ENCODE measurements at places on chromosomes 5 and 9. TPM values are rescaled to one million over a fixed set of nuclear protein-coding genes. Genes with fewer than 3 reads are reported as not detected.
A peak's percentile ranks its signal among the peaks of the same experiment; 100 is the strongest.

Gene TMEM252
- not detected for total RNA-seq

GRCh38 chr5:32057187-32058096 is 116.7 kb downstream of the GOLPH3 start:
- H3K36me3 ChIP-seq: peaks cover 24% of the 10 kb centered on the region
- H3K4me1 ChIP-seq: peaks cover 28% of the 10 kb centered on the region
- peak; percentile 53 for DNase-seq
- H3K27me3 ChIP-seq: no peaks in the 10 kb centered on the region
- no peak overlapping the region for H3K4me3 ChIP-seq

DNA sequence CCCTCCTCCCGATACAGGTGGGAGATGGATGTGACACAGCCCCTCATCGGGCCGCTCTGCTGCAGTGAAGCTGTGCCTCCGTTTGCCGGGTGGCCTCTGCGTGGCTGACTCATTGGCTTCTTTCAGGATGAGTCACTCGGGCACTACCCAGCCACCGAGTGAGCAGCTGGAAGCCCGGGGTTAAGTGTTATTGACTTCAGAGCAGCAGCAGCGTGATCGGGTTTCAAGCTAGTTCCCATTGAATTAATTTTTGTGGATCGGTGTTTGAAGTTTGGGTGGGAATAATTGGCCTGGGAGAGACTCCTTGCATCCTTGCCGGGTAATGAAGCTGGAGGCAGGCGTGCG is 266.4 kb upstream of the IRX4 start:
- H3K4me1 ChIP-seq: peaks cover 9% of the 10 kb centered on the region
- peak; percentile 83 for DNase-seq
- H3K27ac ChIP-seq: peak overlapping the region; percentile 59

- DNase-seq: no peak
- no peaks in the 10 kb centered on the region for H3K4me1 ChIP-seq
- H3K4me3 ChIP-seq: no peak overlapping the region
- H3K36me3 ChIP-seq: no peaks in the 10 kb centered on the region
Observed at GRCh38 chr5:136726506-136726905, 361.2 kb upstream of the TRPC7 start.

Gene LCN2
- 7.7 TPM for total RNA-seq

Gene JADE2
- 104 TPM for total RNA-seq

DNA sequence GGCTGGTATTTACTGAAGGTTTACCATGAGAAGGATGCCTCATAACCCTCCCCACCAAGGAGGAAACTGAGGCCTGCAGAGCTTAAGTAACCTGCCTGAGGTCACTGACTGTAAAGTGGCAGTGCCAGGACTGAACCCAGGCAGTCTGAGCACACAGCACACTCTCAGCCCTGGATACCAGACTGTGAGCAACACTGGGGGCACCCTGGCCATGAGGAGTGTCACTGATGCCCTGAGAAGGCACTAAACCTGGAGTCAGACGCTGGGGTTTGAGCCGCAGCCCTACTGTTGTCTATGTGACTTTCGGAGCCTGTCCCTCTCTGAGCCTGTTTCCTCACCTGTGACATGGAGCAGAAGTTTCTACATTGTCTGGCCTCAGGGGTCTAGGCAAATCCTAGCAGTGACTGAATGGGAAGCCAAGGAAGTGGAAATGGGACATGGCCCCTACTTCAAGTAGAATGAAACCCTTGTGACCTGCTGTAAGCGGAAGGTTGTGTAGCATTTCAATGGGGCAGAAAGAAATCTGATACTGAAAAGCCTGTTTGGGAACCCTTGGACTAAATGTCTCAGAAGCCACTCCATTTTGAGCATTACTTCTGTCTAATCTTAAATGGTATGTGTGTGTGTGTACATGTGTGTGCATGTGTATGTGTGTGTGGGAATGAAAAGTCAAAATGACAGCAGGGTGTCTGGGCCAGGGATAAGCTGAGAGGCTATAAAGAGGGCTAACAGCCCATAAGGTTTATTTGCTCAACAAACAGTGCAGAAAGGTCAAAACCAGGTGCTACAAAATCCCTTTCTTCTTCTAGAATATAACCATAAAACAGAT is 36.0 kb downstream of the B4GALT1 start:
- DNase-seq: no peak
- peak overlapping the region; percentile 96 for H3K27ac ChIP-seq
- no peaks in the 10 kb centered on the region for H3K27me3 ChIP-seq

DNA sequence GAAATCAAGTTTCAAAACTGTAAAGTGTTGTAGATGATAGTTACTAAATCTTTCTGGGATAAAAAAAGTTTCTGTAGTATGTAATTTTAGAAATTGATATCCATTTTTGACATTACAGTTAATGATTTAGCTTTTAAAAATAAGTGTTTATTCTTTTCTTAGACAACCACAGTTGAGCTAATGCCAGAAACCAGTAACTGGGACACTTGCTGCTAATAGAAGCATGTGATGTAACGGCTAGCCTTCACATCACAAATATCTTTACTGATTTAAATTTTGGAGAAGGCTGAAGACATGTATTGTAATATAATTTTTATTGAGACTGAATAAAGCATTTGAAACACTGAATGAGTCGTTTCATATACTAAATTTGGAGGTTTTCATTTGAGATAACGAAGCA is 18.8 kb downstream of the CSNK1G3 start:
- peaks cover 18% of the 10 kb centered on the region for H3K4me1 ChIP-seq
- H3K4me3 ChIP-seq: no peak overlapping the region
- H3K27me3 ChIP-seq: no peaks in the 10 kb centered on the region
- no peak overlapping the region for H3K27ac ChIP-seq

Gene MSMP
- not detected for total RNA-seq

- no peak for DNase-seq
- no peaks in the 10 kb centered on the region for H3K27me3 ChIP-seq
- H3K4me3 ChIP-seq: no peak overlapping the region
- H3K4me1 ChIP-seq: peaks cover 6% of the 10 kb centered on the region
- H3K27ac ChIP-seq: no peak overlapping the region
Observed at GRCh38 chr5:11248966-11249365, 487.9 kb upstream of the DAP start.

Gene FBP1
- total RNA-seq: not detected

Gene PCDHGA12
- total RNA-seq: 0.79 TPM

Gene CRB2
- not detected for total RNA-seq

- peak; percentile 69 for DNase-seq
- H3K27me3 ChIP-seq: no peaks in the 10 kb centered on the region
- H3K27ac ChIP-seq: peak overlapping the region; percentile 49
- H3K36me3 ChIP-seq: peaks cover 16% of the 10 kb centered on the region
Observed at GRCh38 chr5:79255786-79256557, 20.0 kb downstream of the JMY start.

DNA sequence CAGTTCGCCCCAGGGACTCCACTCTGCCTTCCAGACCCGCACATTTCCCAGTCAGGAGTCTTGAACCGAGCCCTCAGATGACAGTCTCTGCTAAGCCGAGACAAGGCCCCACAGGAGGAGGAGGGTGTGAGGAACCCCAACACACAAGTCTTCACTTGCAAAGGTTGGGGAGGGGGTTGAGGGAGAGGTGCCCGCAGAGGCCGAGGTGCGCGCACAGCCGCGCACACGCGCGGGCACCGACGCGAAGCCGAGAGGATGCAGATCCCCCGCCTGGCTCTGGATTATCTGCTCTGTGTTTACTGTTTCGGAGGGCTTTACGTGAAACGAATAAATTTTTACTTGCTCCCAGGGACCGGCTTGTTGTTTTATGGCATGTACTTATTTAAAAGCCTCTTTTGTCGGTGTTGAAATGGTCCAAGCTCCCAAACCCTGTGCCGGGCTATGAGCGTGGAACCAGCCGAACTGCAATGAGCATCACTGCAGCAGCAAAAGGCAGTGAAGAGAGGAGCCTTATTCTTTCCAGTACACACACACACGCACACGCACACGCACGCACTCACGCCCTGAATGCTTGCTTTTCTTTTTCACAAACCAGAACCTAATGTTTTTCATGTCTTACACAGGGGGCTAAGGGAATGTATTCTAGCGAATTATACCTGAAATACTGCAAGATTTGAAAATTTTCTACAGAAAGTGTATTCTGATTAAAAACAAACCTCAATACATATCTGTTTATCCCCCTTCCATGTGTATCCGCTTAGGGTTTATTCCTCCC is 297.7 kb downstream of the PARP8 start:
- H3K27me3 ChIP-seq: peaks cover 78% of the 10 kb centered on the region
- no peaks in the 10 kb centered on the region for H3K36me3 ChIP-seq
- no peak overlapping the region for H3K27ac ChIP-seq
- H3K4me1 ChIP-seq: peaks cover 6% of the 10 kb centered on the region
- H3K4me3 ChIP-seq: peak overlapping the region; percentile 74
- DNase-seq: no peak

GRCh38 chr9:109466623-109467590 is 31.2 kb downstream of the PTPN3 start:
- H3K36me3 ChIP-seq: peaks cover 6% of the 10 kb centered on the region
- H3K4me1 ChIP-seq: peaks cover 56% of the 10 kb centered on the region
- H3K27ac ChIP-seq: peak overlapping the region; percentile 17

DNA sequence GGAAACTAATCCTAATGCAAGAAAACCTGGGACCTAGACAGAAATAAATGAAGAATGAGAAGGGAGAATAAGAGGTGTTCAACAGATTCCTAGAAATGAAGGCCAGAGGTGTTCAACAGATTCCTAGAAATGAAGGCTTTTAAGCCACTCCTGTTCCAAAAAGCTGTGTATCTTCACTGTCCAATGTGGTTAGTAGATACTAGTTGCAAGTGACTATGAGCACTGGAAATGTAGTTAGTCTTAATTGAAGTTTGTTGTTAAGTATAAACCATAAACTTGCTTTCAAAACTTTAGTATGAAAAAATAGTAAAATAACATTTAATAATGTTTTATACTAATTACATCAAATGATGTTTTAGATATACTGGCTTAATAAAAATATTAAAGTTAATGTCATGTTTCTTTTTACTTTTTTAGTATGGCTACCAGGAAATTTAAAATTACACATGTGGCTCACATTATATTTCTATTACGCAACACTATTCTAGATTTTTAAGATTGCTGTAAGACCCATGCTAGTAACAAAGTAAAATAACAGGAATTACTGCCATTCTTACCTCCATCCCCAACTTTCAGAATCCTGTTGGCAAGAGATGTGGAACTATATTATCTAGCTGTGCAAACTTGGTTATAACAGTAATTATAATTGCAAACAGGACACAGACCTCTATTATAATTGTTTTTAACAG is 57.5 kb downstream of the RICTOR start:
- H3K27ac ChIP-seq: no peak overlapping the region
- no peaks in the 10 kb centered on the region for H3K27me3 ChIP-seq
- DNase-seq: no peak
- H3K36me3 ChIP-seq: peaks cover 13% of the 10 kb centered on the region

GRCh38 chr9:130878295-130878694 is 18.3 kb downstream of the QRFP start:
- H3K27ac ChIP-seq: no peak overlapping the region
- DNase-seq: no peak
- H3K36me3 ChIP-seq: peaks cover 93% of the 10 kb centered on the region
- H3K27me3 ChIP-seq: no peaks in the 10 kb centered on the region
- H3K4me1 ChIP-seq: no peaks in the 10 kb centered on the region
- H3K4me3 ChIP-seq: no peak overlapping the region

Gene CD274
- total RNA-seq: 2.6 TPM

GRCh38 chr9:12972608-12973589 is 198.1 kb downstream of the LURAP1L start:
- no peak overlapping the region for H3K27ac ChIP-seq
- DNase-seq: no peak
- H3K4me1 ChIP-seq: peaks cover 8% of the 10 kb centered on the region
- no peaks in the 10 kb centered on the region for H3K36me3 ChIP-seq
- no peak overlapping the region for H3K4me3 ChIP-seq
- no peaks in the 10 kb centered on the region for H3K27me3 ChIP-seq

GRCh38 chr9:36808251-36808650 is 225.8 kb downstream of the PAX5 start:
- no peak overlapping the region for H3K4me3 ChIP-seq
- DNase-seq: no peak
- no peak overlapping the region for H3K27ac ChIP-seq
- H3K4me1 ChIP-seq: no peaks in the 10 kb centered on the region
- H3K27me3 ChIP-seq: peaks cover 42% of the 10 kb centered on the region

Gene DMRT2
- not detected for total RNA-seq

GRCh38 chr5:125180231-125180829 is 433.9 kb upstream of the ZNF608 start:
- no peak overlapping the region for H3K27ac ChIP-seq
- peak; percentile 38 for DNase-seq
- no peaks in the 10 kb centered on the region for H3K27me3 ChIP-seq
- no peak overlapping the region for H3K4me3 ChIP-seq

- DNase-seq: no peak
- peaks cover 10% of the 10 kb centered on the region for H3K4me1 ChIP-seq
- H3K27me3 ChIP-seq: no peaks in the 10 kb centered on the region
- peak overlapping the region; percentile 44 for H3K27ac ChIP-seq
Observed at GRCh38 chr5:28748446-28748845, 1710.1 kb upstream of the CDH9 start.

- peaks cover 56% of the 10 kb centered on the region for H3K36me3 ChIP-seq
- no peaks in the 10 kb centered on the region for H3K27me3 ChIP-seq
Observed at GRCh38 chr5:37184748-37185364, 64.3 kb downstream of the CPLANE1 start.

Gene SLC34A3
- total RNA-seq: not detected

GRCh38 chr5:154174091-154174490 is 16.4 kb upstream of the GALNT10 start:
- H3K36me3 ChIP-seq: no peaks in the 10 kb centered on the region
- H3K27me3 ChIP-seq: peaks cover 20% of the 10 kb centered on the region
- no peak for DNase-seq

DNA sequence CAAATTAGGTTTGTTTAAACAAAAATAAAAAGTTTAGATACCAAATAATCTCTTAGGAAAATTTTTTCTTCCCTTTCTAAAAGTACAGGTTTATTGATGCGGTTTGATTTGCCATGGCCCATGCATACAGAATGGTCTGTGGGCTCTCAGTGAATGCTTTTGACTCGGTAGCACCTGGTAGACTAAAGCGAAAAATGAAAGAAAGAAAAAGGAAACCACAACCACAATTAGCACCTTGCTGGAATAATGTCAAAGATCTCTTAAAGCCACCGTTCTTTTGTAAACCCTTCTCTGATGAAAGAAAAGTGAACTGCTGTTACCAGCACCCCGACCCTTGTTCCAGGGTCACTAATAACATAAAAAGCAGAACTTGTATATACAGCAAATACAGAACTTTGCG is 157.9 kb downstream of the NFIB start:
- peaks cover 19% of the 10 kb centered on the region for H3K4me1 ChIP-seq
- H3K4me3 ChIP-seq: no peak overlapping the region
- H3K36me3 ChIP-seq: peaks cover 3% of the 10 kb centered on the region
- no peak for DNase-seq
- H3K27me3 ChIP-seq: no peaks in the 10 kb centered on the region

Gene PLPP6
- total RNA-seq: 6.3 TPM

GRCh38 chr5:141864371-141865370 is 13.5 kb downstream of the PCDH1 start:
- no peak overlapping the region for H3K4me3 ChIP-seq
- H3K36me3 ChIP-seq: no peaks in the 10 kb centered on the region
- DNase-seq: no peak
- no peak overlapping the region for H3K27ac ChIP-seq

- DNase-seq: no peak
- no peaks in the 10 kb centered on the region for H3K36me3 ChIP-seq
- H3K27me3 ChIP-seq: no peaks in the 10 kb centered on the region
- peak overlapping the region; percentile 35 for H3K27ac ChIP-seq
Observed at GRCh38 chr5:178337334-178337741, 104.7 kb upstream of the PHYKPL start.

Gene MLANA
- total RNA-seq: not detected
